ENCODE measurements at places on chromosomes 3 and 15.

DNA sequence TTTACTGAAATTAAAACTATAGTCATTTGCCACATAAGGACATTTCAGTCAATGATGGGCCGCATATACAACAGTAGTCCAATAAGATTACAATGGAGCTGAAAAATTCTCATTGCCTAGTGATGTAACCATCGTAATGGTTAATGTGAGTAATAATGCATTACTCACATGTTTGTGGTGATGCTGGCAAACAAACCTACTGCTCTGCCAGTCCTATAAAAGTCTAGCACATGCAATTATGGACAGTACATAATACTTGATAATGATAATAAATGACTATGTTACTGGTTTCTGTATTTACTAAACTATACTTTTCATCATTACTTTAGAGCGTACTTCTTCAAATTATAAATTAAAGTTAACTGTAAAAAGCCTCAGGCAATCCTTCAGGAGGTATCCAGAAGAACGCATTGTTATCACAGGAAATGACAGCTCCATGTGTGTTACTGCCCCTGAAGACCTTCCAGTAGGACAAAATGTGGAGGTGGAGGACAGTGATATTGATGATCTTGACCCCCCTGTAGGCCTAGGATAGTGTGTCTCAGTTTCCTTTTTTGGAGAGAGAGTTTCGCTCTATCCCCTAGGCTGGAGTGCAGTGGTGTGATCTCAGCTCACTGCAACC lies 102.7 kb downstream of the ATP1B3 start:
- DNase-seq, result no peak

GRCh38 chr3:177642042-177642803 lies 444.9 kb upstream of the TBL1XR1 start:
- DNase-seq, result no peak

- no peak for DNase-seq
Measured at GRCh38 chr15:46442184-46442583, 807.4 kb downstream of the SQOR start.

DNA sequence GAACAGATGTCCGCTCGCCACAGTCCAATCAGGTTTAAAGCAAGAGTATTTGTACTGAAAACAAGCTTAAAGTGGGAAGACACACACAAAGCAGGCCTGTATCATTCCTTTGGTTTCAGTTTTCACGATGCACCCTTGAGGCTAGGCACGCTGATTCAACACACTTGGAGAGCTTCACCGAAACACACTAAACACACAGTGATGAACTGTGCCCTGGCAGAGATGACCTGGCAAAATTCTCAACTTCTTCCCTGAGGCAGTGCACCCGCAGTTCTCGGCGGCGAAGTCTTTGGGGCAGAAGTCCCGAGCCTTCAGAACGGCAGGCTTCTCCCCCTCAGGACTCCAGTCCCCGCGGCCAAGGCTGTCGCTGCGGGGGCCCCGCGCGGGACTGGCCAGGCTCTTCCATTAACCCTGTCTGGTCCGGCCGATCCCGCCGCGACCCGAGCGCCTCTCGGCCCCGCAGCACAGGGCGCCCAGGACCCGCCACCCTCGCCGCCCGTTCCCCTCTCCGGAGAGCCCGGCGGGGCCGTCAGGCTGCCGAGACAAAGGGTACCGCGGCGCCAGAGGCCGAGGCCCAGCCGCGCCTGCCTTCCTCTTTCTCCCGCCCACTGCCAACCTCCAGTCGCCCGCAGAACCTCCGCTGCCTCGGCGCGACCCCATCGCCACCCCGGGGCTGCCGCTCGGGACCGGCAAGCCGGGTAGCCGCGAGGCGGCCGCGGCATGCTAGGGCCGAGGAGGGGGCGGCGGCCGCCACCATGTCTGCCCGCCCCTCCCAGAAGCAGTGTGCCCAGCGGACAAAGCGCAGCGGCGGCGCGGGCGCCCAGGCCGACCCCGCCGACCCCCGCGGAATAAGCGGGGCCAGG lies 792 bp downstream of the GABPB1 start:
- peak; percentile 12 for DNase-seq

DNA sequence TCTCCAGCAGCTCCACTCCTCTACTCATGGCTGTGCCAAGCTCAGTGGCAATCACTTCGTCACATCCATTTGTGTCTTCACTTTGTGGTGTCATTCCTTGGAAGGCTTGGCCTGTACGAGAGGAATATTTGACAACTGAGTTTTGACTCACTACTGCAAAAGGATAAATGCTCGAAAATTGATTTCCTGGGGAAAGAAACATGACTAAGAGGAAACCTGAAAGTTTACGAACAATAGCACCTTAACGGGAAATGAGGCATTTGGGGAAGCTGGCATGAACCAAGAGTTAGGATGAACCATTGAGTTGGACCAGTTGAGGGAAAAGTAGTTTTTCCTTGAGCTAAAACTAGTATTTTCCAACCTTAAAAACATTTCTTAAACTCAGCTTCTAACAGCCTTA lies 74.2 kb upstream of the ABHD17C start:
- DNase-seq, result no peak

DNA sequence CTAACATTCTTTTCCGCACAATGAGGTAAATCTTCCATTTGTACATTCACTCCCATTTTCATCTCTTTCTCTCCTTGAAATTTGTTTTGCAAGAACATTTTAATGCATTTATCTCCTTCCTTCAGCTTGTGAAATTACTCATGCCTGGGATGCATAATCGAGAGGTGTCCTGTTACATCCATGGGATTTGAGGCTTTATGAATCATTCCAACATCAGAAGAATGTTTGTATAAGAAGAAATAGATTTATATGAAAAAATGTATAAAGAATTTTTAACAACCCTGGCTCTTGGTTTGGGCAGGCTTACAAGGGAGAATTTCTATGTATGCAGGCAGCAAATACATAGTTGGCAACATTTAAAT lies 93.2 kb upstream of the MBNL1 start:
- no peak for DNase-seq

DNA sequence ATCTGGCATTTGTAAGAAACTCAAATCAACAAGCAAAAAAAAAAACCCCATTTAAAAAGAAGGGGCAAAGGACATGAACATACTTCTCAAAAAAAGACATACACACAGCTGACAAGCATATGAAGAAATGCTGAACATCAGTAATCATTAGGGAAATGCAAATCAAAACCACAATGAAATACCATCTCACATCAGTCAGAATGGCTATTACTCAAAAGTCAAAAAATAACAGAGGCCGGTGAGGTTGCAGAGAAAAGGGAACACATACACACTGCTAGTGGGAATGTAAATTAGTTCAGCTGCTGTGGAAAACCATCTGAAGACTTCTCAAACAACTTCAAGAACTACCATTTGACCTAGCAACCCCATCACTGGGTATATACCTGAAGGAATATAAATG lies 199.4 kb upstream of the THBS1 start:
- DNase-seq, result no peak

DNA sequence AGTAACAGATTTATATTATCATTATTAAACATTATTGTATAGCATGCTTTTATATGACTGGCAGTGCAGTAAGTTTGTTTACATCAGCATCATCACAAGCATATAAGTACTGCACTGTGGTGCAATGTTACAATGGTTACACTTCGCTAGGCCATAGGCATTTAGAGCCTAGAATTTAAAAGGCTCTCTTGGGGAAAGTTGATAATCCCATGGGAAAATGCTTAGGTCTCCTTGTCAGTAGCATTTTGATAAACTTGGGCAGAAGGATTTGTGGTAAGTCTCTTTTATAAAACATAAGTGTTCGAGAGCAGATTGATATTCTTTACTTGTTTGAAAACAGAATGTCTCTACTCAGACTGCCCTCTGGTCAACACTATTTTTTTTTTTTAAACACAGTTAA lies 7.5 kb downstream of the DTWD1 start:
- no peak for DNase-seq

DNA sequence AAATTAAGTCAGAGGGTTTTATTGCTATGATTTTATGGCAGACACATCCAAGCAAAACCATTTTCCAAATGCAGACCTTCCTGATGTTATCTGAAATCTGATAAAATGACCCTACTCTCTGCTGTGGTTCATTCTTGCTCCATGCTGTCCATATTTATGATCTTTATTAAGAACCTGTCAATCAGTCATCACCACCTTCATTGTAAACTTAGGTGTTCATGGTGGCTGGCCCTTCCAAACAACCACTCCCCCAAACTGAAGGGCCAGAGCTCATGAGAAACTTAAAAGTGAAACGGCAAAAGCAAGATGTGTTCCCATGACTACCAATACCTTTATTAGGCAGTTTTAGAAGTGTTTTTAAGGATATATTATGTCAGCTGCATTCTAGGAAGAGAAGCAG lies 53.6 kb downstream of the UBP1 start:
- no peak for DNase-seq

- no peak for DNase-seq
Measured at GRCh38 chr3:33093847-33094246, 3.1 kb downstream of the GLB1 start.

- no peak for DNase-seq
Measured at GRCh38 chr15:66859688-66860253, 157.7 kb downstream of the SMAD6 start.

GRCh38 chr3:52439426-52440248 lies 5.3 kb downstream of the SEMA3G start:
- DNase-seq, result no peak

- no peak for DNase-seq
Measured at GRCh38 chr3:108021131-108021530, 69.7 kb downstream of the CD47 start.

DNA sequence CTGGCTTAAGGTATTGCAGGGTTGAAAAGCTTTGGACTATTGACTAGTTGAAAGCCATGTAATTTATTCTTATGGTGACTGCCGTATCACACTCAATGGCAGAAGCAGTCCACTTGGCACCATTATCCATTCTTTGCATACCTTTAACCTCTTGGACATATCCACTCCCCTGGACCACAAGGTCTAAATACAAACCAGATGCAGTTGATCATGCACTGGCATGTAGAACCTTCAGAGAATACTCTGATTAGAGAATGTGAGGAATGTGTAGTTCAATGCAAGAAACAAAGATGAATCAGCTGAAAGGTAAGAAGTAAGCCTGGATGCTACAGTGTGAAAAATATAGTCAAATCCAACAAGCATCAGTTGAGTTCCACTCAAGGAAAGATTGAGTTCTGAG lies 93.1 kb downstream of the FRMD5 start:
- no peak for DNase-seq

- no peak for DNase-seq
Measured at GRCh38 chr3:47909607-47910006, 106.6 kb downstream of the MAP4 start.
